ENCODE measurements at places on chromosomes 3 and 15.

GRCh38 chr3:99686955-99687612, 48.7 kb downstream of the COL8A1 start:
- DNase-seq = no peak

- DNase-seq = no peak
Observed at GRCh38 chr3:115068799-115069198, 78.3 kb downstream of the ZBTB20 start.

GRCh38 chr3:188607805-188608315, 453.9 kb downstream of the LPP start:
- DNase-seq = no peak

- DNase-seq = no peak
Observed at GRCh38 chr15:65556622-65557021, 26.4 kb downstream of the HACD3 start.

DNA sequence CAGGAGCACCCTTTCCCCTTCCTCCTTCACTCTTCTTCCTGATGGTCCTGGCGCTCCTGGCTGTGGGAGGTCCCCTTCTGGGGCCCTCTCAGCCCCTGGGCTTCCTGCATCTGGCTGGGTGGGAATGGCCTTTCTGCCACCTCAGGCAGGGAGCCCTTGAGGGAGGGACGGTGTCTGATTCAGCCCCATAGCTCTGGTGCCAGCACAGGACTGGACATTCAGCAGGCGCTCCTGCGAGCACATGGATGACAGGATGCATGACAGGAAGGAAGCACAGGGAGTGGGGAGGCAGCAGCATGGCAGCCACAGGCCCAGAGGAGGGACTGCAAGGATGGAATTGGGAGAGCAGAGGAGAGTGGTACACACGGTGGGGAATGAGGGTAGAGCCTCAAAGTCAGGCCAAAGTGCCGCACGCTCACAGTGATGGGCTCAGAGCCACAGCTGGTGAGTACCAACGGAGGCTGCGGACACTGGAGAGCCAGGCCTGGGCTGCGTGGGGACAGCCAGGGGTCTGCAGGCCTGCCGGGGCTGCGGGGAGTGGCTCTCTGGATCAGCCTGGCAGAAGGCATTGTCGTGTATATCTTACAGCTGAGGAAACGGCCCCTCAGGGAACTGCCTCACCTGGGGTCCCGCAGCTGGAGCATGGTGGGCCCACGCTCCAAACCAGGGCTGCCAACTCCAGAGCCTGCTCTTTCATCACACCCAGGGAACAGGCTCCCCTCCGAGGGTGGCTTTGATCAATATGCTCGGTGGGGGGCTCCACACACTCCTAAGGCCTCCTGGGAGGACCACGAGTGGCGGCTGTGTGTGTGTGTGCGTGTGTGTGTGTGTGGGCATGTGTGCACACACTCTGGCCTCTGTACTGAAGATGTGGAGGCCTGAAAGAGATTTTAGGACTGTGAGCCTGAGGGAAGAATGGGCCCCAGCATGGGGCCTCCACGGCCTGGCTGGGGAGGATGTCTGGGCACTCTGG, 51.4 kb upstream of the CTSH start:
- DNase-seq = no peak

- no peak for DNase-seq
Observed at GRCh38 chr3:63470745-63471144, 181.7 kb upstream of the SNTN start.

DNA sequence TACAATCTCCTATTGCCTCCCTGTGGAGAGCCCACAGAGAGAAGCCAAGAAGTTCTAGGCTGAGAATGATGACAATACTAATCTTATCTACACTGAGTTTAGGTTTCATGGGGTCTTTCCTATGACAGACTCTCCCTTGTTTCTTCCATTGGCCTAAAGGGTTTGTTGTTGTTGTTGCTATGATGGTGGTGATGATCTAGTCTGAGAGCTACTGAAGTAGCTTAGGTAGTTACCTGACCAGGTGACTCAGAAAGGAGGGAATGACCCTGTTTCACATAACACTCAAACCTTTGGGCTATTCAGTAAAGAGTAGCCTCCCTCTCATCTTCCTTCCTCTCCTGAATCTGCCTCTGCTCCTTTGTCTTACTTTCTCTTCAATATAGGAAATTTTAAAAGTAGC, 170.2 kb downstream of the GMNC start:
- DNase-seq = no peak

DNA sequence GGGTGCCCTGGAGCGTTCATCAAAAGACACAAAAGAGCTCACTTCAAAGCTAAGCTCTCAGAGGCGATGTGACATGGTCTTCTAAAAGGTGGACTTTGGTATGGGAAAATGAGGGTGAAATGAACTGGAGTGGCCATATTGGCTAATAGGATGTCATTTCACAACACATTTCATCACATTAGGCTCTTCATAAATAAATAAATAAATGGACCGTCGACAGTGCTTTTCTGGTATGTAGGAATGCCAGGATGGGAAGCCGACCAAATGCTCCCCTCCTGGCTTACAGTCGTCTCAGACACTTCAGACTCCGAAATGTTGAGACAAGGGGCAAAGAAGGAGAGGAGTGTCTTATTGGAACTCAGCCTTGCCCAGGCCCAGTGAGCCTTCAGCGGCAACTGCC, 383.0 kb downstream of the NTRK3 start:
- DNase-seq = no peak

GRCh38 chr3:129348734-129349133, 70.1 kb downstream of the HMCES start:
- DNase-seq = no peak

DNA sequence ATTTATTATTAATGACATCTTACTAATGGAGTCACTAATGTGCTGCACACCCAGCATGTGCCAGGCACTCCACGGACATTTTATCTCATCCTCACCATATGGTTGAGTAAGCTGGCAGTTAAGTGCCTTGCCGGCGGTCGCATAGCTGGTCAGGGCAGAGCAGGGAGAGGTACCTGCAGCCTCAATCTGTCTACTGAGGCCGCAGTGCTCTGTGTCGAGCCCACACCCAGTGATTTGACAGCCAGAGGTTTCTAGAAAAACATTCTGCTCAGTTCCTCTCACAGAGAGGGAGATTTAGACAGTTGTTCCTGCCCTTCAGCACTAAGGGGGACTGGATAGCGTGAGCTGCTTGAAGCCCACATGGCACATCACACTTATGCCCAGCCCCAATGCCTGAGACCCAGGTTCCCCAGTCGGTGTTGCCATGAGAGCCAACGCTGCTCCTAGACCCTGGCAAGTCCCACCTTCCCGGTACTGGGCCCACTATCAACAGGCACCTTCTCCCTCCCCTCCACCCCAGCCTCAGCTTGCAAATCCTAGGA, 2.6 kb downstream of the LIPC start:
- no peak for DNase-seq
